ENCODE measurements at places on chromosomes 16 and 17. TPM values are rescaled to one million over a fixed set of nuclear protein-coding genes. Genes with fewer than 3 reads are reported as not detected.

GRCh38 chr17:78172249-78173051 lies 4.1 kb downstream of the SYNGR2 start:
- no peak for DNase-seq

- peak; percentile 2 for DNase-seq
Observed at GRCh38 chr16:51392521-51393187, 241.6 kb upstream of the SALL1 start.

- no peak for DNase-seq
Observed at GRCh38 chr16:68206245-68206644, 29.7 kb downstream of the ESRP2 start.

DNA sequence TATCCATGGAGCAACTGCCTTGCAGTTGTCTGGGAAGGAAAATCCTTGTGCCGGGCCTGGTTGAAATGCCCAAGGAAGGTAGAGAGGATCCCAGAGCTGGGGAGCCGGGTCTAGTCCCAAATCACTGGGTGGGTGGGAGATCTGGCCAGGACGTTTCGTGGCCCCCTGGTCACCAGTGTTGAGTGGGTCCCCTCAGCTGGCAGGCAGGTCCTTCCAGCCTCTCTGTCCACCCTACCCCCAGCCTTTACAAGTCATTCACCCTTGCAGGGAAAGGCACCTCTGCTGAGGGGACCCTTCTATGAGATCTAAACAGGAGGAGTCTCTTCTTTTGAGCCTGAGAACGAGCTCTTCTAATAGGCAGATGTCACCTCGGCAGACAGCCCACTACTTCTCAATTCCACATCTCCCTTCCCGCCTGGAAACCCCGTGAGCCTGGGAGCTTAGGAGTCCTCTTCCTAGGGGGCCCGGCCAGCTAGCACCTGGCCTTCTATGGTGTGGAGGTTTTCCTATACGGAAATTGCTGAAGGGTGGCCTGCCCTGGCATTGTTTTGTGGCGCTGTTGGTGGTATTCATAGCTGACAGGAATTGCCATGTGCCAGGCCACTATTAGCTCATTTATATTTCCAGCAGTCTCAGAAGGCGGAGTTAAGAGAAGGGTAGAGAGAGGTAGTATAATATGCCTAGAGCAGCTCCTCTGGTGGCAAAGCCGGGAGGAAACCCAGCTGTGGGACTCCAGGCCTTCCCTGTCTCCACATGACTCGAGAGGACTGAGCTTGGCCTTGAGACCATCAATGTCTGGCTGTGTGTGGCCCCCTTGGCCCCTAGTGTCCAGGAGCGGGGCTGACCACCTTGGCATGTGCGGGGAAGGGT lies 13.3 kb downstream of the MPRIP start:
- no peak for DNase-seq

DNA sequence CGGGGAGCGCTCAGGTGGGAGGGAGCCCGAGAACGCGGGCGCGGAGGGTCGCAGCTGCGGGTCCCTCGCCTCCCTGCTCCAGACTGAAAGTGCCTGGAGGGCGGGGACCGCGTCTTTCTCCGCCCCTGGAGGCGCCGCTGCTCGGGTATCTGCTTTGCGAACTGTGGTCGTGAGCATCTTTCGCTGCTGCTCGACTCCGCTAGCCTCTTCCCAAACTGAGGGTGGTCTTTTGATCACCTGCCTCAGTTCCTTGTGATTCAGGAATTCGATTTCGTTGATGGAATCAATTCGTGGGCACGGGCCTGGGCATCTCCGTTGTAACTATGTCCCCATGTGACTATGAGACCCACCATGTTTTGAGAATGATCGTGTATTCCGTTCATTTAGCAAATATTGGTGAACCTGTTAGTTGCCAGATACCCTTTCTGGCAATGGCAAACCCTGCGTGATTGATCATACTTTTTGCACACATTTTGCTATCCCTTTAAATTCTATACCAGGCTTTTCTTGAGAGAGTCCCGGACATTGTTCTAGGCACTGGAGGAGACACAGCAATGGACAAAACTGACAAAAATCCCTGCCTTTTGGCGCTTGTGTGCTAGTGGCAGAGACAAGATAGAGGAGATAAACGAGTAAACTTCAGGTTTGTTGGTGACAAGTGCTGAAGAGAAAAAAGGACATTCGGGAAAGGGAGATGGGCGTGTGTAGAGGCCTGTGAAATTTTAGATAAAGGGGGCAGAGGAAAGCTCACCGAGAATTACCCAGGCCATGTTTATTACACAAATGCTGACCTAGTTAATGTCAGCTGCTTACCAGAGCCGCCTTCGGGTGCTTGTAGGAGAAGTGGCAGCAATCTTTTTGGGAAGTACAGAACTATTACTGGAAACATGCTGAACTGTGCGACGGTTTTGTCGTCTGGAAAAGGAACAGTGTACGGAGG lies 948 bp downstream of the UTP18 start:
- no peak for DNase-seq

DNA sequence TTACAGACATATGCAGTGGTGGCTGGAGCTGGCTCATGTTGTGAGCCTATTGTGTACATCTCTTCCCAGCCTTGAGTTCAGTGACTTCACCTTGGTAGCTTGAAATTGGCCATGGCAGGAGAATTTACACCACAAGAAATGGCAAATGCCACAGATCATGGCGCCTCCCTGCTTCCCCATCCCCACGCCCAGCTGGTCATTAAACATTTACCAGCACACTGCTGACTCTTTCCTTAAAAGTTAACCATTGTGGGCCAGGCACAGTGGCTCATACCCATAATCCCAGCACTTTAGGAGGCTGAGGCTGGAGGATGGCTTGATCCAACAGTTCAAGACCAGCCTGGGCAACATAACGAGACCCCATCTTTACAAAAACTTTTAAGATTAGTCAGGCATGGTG lies 22.6 kb upstream of the ITGB4 start:
- DNase-seq: no peak

Gene GAS7
- total RNA-seq: 0.05 TPM

GRCh38 chr17:82155606-82156005 lies 57.0 kb downstream of the CCDC57 start:
- DNase-seq: no peak

Gene DUS1L
- 115 TPM for total RNA-seq

DNA sequence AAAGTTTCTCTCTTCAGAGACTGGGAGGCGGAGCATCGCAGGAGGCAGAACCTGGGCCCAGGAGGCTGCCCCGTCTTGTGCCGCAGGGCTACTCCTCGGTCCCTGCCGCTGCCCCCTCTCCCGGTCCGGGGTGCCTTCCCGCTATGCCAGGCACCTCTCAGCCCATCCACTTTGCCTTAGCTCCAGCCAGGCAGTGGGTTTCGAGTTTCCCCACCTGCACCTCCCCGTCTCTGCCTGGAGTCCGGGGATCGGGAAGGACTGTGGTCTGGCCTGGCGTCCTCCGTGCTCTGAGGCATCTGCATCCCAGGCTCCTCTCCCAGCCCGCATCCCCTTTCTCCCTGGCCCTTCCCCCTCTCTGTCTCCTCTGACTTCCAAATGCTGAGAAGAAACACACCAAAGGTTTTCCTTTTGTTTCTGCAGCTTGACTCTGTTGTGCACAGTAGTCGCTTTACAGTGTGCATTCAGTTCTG lies 26.8 kb upstream of the PIK3R6 start:
- DNase-seq: no peak

GRCh38 chr16:3637371-3637923 lies 17.0 kb upstream of the DNASE1 start:
- DNase-seq: no peak
